ENCODE measurements at places on chromosomes 2 and 18. TPM values are rescaled to one million over a fixed set of nuclear protein-coding genes. Genes with fewer than 3 reads are reported as not detected.

The ATG16L1 gene
- 16.6 TPM for total RNA-seq

The SUCLG1 gene
- 64.3 TPM for total RNA-seq

The NT5C1B gene
- total RNA-seq = not detected

The SFT2D3 gene
- total RNA-seq = 6.6 TPM

The ELP2 gene
- 34.4 TPM for total RNA-seq

The NEU4 gene
- not detected for total RNA-seq

The SPATA3 gene
- not detected for total RNA-seq

The REG1B gene
- total RNA-seq = not detected

Measured in hair follicular keratinocyte (primary cell).